ENCODE measurements at places on chromosomes 13 and 19.
A peak's percentile ranks its signal among the peaks of the same experiment; 100 is the strongest.

DNA sequence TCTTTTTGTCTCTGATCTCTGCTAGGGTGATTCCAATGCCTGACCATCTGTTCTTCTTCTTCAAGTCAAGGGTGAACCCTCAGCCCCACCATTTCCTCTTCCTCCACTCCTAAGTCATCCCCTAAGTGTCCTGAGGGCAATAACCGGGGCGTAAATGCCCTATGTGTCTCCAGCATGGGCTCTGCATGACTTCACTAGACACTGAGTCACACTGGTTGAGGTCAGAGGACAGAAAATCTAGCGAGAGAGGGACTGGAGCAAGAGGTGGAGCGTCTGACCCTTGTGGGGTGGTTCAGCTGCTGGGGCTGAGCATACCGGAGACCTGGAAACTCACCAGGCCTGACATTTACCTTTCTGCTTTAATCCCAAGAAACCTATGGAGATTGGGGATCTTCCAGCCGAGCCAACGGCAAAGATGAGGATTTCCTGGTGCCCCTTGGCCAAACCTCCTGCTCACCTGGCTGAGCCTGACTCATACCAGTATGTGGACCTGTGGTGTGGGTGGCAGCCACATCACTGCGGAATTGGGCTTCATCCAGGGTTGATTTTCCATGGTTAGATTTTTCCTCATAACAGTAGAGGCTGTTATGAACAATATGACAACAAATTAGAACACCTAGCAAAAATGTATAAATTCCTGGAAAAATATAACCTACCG, 26.9 kb downstream of the SCGB2B2 start:
- no peak for DNase-seq

GRCh38 chr19:4972509-4973230, 3.8 kb downstream of the KDM4B start:
- no peak for DNase-seq

- DNase-seq, result peak; percentile 86
Measured at GRCh38 chr19:30864391-30865215, 484.6 kb downstream of the TSHZ3 start.

- no peak for DNase-seq
Measured at GRCh38 chr13:30440910-30441703, 18.8 kb downstream of the UBE2L5 start.

- peak; percentile 41 for DNase-seq
Measured at GRCh38 chr13:113836768-113837559, 26.9 kb downstream of the GAS6 start.

- no peak for DNase-seq
Measured at GRCh38 chr13:97746649-97747048, 206.8 kb upstream of the IPO5 start.

- no peak for DNase-seq
Measured at GRCh38 chr19:56091066-56091490, 30.0 kb downstream of the ZNF787 start.

DNA sequence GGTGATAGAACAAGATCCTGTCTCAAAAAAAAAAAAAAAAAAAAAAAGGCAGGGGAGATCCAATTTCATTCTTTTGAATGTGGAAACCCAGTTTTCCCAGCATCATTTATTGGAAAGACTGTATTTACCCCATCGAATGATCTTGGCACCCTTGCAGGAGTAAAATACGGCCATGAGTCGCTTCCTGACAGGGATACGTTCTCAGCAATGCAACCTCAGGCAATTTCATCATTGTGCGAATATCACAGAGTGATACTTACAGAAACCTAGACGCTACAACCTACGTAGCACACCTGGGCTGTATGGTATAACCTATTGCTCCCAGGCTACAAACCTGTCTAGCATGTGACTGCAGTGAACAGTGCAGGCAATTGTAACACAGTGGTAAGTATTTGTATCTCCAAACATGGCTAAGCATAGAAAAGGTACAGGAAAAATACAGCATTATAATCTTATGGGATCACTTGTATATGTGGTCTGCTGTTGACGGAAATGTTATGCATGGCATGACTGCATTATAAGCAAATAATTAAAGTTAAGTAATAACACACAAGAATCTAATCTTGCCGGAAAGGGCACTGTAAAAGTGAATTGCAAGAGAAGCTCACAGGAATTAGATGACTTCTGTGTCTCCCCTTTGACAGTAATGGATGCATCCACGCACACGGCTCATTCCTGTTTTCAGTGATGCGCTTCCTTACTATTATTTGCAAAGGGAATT, 24.1 kb downstream of the RFX2 start:
- no peak for DNase-seq

DNA sequence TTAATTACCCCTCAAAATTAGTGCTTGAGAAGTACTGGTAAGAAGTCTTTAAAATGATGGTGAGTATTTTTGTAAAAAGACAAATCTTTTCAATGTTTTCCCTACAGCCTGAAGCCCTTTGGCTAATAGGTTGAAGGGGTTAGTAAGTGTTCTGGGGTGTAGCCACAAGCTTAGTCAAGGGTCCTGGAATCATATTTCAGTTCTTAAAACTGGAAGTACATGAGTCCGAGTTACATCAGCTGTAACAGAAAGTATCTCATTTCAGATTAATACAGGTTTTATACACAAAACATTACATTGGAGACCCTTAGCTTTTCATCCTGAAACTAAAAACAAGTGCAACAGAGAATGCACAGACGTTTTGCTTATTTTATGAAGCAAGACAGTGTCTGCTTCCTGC, 52.7 kb upstream of the TEX29 start:
- no peak for DNase-seq

DNA sequence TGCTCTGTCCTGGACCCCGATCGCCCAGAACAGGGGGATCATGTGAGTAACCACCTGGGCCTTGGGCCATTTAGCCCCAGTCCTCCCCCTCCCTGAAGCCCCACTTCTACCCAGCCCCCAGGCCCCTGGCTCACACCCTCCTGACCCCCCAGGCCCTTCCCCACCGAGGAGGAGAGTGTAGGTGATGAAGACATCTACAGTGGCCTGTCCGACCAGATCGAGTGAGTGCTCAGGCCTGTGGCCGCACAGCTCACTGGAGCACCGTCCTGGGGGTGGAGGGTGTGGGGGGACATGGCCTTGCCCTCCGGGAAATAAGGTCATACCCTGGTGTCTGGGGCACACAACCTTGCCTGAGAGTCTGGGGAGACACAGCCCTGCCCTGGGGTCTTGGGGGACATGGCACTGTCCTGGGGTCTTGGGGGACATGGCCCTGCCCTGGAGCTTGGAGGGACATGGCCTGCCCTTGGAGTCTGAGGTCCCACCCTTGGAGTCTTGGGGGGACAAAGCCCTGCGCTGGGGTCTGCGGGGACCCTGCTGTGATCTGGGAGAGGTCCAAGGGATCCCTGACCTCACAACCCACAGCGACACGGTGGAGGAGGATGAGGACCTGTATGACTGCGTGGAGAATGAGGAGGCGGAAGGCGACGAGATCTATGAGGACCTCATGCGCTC, 49.3 kb downstream of the VAV1 start:
- no peak for DNase-seq

- no peak for DNase-seq
Measured at GRCh38 chr13:105806628-105806920, 728.9 kb downstream of the EFNB2 start.

GRCh38 chr19:38252941-38253691, 3.1 kb downstream of the PPP1R14A start:
- DNase-seq, result no peak

GRCh38 chr13:28047757-28048388, 52.5 kb downstream of the FLT3 start:
- DNase-seq, result peak; percentile 77

GRCh38 chr19:14166999-14167575, 30.7 kb upstream of the ASF1B start:
- no peak for DNase-seq

DNA sequence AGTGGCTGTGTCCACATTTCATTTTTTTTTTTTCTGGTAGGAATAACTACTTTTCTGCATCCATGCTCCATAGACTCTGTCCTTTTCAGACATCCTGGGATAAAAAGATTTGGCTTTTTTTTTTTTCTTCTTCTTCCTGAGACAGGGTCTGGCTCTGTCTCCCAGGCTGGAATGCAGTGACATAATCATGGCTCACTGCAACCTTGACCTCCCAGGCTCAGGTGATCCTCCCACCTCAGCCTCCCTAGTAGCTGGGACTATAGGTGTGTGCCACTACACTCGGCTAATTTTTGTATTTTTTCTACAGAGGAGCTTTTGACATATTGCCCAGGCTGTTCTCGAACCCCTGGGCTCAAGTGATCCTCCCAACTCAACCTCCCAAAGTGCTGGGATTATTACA, 4.1 kb upstream of the ICAM3 start:
- DNase-seq, result no peak

DNA sequence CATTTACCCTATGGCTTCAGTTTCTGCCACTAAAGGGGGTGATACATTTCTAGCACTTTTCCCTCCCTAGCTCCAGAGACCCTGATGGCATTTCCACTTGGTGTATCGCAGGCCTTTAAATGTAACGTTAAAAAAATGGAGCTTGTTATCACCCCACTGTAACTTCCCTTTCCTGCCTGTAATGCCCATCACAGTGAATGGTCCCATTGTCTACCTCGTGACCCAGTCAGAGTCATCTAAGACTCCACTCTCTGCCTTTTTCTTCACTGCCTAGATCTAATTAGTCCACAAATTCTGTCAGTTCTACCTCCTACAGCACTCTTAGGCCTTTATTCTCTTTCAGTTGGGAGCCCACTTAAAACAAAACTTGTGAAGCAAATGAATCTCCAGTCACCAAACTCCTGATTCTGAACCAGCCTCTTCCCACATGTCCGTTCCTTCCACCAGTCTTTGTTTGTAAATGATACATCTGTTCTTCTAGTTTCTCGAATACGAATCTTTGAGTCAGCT, 64.8 kb downstream of the NHLRC3 start:
- no peak for DNase-seq

GRCh38 chr13:95740979-95741320, 64.0 kb downstream of the DNAJC3 start:
- no peak for DNase-seq

- DNase-seq, result no peak
Measured at GRCh38 chr13:72489751-72490150, 237.7 kb downstream of the MZT1 start.

- DNase-seq, result peak; percentile 91
Measured at GRCh38 chr19:23116802-23117571, at the start of gene ZNF730. Gene ZNF730, plus strand, starts transcription at chr19:23117025. Its CDS starts 149 bp downstream, at chr19:23117174.

GRCh38 chr19:48780631-48781391, 25.5 kb downstream of the FGF21 start:
- peak; percentile 32 for DNase-seq

DNA sequence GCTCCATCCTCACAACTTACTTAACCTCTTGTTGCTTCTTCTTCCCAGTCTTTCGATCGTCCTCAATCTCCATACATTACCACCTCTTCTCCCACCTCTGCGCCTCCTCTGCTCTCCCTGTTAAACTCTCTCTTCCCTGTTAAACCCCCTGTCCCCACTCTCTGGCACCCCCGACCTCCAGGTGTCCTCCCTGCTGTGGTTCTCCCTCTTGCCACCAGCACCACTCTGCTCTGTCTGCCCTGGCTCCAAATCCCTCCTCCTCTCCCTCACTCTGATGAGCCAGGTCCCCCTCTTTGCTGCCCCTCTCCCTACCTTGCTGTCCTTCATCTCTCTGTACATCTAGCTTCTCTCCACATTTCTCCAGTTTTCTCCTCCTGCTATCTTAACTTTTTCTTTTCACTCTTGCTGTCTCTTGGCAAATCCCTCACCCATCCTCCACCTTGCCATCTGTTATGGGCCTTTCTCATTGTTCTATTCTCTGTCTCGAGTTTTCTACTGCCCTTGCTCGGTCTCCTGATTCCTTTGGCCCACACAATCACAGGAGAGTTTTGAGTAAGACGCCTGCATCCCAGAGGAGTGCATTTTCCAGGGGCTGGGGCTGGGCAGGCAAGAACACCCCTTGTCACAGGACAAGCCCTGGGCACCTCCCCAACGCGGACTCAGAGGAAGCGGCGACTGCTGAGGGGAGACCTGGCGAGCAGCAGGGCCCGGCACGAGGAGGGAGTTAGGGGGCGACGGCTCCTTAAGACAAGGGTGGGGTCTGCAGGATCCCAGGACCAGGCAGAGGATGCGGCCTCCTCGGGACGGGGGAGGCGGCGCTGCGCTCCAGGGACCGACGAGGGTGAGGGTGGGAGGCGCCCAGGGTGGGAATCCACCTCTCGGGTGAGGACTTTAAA, 21.4 kb upstream of the ERVV-1 start:
- DNase-seq, result no peak

GRCh38 chr19:4401769-4402170, 670 bp upstream of the CHAF1A start:
- no peak for DNase-seq

GRCh38 chr13:98791611-98792010, 39.1 kb upstream of the SLC15A1 start:
- no peak for DNase-seq

DNA sequence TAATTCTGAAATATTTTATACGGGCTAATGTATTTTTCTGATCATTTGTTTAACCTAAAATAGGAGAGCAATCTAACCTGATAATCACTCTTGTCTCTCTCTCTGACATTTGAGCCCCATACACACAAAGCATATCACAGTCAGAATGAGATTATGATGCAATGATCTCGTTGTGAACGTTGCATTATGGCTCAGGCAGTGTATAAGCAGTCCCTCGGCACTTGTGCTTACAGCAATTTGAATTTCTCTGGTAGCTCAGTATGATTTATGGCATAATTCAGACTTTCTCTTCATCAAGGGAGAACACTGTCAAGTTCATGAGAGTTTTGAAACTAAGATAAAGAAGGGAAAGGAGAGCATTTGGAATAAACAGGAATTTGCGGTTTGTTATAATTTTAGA, 256.1 kb downstream of the DACH1 start:
- DNase-seq, result no peak

DNA sequence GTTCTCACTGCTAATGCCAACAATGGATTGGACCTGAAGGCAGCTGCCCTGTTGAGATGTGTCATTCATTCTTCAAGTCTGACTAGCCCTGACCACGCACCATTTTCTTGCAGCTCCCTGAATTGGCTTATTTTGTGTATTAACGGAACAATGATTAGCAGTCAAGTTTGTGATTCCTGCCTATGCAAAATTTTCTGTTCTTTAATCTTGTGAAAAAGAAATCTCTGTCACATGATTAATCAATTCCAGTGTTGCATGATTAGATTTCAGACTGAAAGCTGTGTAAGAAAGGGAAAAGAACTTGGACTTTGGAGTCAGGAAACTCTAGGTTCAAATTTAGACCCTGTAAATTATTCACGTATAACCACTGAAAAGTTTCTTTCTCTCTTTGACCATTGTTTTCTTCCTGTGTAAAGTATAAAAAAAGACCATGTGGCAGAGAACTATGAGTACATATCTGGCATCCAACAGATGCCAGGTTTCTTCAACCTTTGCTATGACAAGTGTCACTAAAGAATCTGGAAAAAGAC, 64.5 kb upstream of the SLC10A2 start:
- no peak for DNase-seq

DNA sequence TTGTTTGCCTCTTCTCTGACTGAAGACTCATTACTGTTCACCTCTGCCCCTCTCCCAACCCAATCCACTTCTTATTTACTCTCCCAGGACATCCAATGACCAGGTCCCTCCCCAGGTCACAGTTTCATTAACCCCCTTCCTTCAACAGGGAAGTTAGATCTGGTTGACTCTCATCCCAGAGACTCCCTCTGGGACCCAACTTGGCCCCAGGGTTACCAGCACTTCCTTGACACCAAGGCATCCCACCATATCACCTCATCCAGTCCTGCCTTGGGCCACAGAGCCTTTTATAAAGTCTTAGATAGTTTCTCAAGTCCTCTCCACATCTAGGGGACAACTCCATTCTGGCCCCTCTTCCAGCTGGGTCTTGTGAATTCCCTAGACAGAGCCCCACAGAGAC, 470.6 kb upstream of the TSHZ3 start:
- no peak for DNase-seq

GRCh38 chr13:105290596-105290995, 1244.9 kb downstream of the EFNB2 start:
- no peak for DNase-seq

Data from KBM-7 (cell line).